ENCODE measurements at places on chromosomes 2 and 18.

DNA sequence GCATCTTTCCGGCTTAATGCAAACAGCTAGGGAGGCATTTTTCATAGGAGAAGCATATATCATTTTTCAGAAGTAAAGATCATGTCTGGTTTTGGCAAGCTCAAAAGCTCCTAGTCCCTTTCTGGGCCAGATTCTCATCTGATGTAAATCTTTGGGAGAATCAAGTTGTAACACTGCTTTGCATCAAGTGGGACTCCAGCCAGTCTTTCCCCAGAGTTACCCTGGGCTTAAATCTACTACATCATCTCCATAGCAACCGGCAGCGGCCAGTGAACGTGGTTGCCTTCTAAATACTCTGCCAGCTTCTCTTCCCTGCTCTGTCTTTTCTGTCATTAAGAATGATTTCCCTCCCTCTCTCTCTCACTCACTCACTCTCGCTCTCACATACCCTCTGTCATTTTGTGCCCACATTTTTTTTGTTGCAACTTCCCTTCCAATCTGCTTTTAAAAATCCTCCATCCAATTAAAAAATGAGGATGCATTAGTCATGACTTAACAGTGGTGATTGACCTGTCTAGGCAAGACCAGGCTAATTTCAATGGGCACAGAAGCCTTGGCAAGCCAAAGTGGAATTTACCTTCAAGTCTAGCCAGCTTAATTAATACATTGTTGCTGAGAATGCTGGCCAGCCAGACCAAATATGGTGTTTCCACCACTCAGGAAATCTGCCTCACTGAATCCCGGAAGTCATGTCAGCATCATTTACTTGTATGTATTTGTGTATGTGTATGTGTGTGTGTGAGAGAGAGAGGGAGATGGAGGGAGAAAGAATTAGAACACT lies 93.0 kb downstream of the NRP2 start:
- no peak for DNase-seq

DNA sequence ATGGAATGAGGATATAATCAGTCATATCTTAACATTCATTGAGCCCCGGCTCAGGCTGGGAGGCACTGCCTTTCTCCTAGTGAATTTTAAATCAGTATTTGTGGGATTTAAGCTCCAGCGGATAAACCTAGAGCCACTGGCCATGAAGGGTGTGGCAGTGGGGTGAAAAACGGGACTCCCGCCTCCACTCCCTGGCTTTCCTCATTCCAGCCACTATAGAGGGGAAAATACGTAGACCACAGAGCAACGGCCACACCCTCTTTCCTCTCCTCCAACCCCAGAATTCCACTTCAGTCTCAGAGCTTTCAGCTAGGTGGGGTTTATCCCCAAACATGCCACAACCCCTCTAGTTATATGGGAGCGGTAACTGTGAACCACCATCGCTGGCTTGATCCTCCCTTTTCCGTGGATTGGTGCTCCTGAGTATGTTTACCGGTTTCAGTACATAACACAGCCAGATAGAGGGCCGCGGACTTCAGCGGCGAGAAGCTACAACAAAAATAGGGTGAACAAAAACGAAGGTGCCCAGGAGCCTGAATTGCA lies 70.6 kb upstream of the ITGB6 start:
- no peak for DNase-seq

- no peak for DNase-seq
These were observed 29.6 kb downstream of the ADI1 start for GRCh38 chr2:3489764-3490115.

DNA sequence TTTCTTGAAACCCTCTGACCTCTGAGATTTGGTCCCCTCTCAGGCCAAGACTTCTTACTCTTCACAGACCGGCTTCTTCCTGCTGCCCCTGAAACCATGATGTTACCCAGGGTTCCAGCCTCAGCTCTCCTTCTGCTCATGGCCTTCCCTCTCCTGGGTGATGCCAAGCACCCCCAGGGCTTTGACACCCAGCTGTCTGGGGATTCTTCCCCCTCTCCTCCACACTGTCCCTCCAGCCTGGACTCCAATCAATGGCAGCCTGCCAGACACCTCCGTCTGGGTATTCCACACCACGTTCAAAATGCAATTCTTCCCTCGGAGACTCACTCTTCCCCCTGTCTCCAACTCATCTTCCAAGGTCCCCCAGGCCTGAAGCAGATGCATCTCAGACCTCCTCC lies 25.0 kb downstream of the SPP2 start:
- no peak for DNase-seq

GRCh38 chr18:30925795-30926194 lies 116.7 kb downstream of the DSC3 start:
- DNase-seq = no peak

- DNase-seq = no peak
These were observed 35.6 kb upstream of the SPAG16 start for GRCh38 chr2:213248637-213249036.

DNA sequence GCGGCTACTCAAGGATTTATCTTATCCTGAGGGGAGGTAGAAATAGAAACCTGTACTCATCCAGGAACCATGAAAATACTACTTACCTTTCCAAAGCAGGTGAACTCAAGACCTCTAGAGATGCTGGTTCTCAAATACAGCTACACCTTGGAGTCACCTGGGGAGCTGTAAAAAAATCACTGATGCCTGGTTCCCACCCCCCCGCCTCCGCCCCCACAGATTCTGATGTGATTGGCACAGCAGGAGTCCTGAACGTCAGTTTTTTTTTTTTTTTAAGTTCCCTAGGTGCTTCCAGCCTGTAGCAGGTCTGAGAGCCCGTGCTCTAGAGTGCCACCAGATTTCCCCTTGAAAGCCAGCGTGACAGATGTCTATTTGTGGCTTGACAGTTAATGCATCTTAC lies 113.6 kb downstream of the MRO start:
- DNase-seq = no peak

DNA sequence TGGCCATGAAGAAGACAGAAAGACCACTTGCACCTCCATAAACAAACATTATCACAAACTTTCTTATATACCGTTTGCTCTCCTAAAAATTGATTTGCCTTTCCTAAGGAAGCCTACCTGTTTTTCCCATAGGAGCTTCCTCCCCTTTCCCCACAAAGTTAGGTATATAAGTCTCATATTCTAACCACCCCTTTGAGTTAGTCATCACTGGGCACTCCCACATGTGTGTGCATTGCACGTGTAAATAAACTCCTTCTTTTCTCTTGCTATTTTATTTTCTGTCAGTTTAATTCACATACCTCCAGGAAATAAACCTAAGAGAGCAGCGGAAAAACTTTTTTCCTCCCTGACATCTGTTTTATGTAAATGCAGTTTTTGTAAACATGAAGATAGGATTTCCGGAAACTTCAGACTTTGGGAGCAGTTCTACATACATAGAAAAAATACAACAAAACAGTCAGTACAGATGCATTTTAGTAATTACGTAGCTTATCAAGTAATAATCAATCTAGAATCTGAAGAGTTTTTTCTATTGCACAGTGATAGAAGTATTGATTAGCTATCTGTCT lies 46.6 kb downstream of the PLCL1 start:
- no peak for DNase-seq

DNA sequence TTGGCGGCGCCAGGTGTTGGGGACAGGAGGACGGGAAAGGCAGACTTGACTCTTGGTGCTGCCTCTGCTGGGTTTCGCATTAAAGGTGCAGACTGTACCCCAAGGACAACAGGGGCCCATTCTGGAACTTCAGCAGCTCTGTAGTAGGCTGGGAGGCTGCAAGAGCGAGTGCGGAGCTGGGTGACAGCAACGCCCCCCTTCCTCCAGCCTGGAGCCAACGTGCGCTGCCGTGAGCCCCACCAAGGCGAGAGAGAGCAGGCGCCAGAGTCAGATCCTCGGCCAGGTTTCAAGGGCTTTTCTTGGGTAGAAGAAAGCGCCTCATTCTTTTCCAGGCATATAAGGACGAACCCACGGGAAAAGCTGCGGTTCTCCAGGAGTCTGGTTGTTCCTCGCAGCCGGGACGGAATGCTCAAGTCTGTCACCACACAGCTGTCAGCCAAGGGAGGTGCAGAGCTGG lies 1.9 kb downstream of the DOK6 start:
- no peak for DNase-seq

DNA sequence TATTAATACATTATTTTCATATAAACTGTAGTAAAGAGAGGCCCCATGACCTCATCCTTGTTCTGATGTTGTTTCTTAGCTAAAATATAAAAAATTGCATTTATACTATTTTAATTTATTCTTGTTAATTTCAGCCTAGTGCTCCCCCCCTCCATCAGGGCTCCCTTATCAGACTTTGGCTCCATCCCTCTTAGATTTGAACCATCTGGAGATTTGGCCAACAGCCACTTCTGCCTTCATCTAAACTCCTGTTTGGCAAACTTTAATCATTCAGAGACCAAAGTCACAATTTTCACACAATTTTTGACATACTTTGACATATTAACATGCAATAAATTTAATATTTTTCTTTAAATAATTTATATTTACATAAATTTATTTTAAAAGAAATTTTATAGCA lies 569.3 kb downstream of the TDRD15 start:
- no peak for DNase-seq

DNA sequence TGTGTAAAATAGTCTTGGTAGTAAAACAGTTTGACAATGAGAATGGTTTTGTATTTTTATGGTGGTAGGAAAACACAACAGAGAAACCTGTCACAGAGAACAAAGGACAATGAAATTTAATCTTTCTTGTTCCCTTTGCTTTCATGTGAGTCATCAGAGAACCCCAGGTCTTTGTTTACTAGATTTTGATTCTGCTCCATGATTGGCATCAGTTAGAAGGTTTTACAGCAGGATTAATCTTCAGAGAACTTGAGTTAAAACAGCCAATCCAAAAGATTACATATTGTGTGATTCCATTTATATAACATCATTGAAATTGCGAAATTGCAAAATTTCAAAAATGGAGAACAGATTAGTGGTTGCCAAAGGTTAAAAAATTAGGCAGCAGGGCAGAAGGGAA lies 2.5 kb downstream of the APLF start:
- no peak for DNase-seq

- no peak for DNase-seq
These were observed 185.6 kb downstream of the RIT2 start for GRCh38 chr18:42929857-42930256.

DNA sequence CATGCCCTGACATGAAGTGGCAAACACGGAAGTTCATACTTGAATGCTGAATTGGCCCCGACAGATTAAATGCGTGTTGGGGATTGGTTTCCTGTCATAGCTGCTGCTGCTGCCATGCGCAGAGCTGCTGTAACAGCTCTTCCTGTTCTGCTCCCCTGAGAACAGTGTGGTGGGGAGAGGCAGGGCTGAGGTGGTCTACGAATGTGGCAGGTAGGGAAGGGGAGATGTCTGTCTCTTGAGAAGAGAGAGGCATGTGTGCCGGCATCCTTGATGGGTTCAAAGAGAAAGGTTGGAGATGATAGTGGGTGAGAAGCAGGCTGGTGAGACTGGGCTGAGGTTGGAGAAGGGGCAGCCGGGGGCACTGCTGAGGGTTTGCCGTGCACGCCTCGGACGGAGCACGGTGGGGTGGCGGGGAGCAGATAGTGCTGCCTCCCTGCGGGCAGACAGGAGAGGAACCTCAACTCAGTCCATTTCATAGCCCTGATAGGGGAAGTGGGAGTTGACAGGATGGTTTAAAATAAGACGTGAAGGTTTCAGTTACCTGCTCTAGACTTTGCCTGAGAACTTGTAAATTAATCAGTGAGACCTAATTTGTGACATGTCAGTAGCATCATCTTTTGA lies 46.1 kb downstream of the TMEM185B start:
- no peak for DNase-seq

- DNase-seq = no peak
These were observed 115.9 kb upstream of the TANK start for GRCh38 chr2:161044095-161044865.

DNA sequence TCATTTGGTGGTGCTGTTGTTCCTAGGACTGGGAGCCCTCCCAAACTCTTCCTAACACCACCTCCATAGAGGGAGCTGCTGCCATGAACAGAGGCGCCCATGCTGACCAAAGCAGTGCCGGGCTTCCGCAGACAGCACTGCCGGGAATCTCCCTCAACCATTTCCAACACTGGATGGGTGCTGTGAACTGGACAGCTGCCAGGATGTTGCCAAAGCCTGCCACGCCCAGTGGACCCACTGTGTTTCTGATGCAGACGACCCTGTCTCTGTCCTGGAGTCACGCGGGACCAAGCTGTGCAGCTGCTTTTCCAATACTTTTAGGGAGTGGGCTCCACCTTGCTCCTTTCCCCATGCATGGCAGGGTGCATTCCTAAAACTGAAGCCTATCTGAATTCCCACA lies 16.9 kb upstream of the GNAL start:
- no peak for DNase-seq

- DNase-seq = no peak
These were observed 1.6 kb upstream of the MTA3 start for GRCh38 chr2:42566837-42567321.

DNA sequence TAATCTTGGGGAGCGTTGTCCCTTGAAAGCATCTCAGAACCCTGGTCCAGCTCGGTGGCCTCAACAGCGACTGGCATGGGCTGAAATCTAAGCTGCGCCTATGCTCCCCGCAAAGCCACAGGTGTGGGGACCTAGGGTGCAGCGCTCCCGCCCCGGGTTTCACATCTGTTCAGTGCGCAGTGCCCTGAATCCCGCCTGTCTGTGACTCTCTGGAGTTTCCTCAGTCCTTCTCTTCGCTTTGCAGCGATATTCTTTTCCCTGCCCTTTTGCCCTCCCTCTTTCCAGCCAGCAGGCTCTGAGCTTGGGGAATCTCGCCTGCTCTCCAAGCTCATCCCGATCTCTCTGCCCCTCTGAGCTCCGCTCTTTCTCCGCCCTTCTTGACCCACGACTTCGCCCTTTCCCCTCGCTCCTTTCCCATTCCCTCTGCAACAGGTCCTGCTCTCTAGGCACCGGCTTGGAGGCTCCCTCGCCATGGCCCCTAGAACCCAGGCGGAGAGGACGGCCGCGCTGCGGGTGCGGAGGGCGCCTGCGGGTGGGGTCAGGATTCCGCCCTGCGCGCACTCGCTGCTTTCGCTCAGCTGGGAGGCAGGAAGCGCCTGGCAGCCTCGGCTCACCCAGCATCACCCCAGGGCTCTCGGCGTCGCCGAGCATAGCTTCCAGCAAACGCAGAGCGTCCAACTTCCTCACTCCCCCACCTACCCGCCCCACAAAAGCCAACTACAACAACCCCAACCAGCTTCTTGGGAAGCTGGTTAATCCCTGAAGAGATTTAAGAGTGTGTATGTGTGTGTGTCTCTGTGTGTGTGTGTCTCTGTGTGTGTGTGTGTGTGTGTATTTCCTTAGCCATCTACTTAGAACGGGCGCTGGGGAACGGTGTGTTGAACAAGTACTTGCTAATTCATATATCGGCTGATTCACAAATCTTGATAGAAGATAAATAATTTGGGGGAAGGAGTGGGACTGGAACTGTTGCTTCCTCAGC lies 1.1 kb downstream of the GRP start:
- no peak for DNase-seq

DNA sequence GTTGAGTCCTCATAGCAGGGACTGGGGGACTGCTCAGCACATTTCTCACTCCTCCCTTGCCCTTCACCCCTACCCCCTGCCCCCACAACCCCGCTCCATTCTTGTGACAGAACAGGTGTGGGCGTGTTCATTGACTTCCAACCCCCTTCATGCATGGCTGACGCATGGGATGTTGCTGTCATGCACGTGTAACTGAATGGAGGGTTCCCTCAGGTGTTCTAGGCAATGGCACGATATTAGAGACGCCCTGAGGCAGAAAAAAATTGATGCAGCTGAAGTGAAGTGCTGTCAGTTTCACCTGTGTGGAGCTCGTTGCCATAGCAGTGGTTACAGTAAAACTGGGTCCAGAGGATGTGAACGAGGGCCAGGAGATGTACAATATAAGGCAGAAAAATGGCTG lies 6.5 kb upstream of the THOC1 start:
- DNase-seq = no peak

GRCh38 chr2:215748446-215748845 lies 264.9 kb downstream of the MREG start:
- no peak for DNase-seq

All from fibroblast of skin of left biceps (primary cell).